ENCODE measurements at places on chromosomes 2 and 18. TPM values are rescaled to one million over a fixed set of nuclear protein-coding genes. Genes with fewer than 3 reads are reported as not detected.

DNA sequence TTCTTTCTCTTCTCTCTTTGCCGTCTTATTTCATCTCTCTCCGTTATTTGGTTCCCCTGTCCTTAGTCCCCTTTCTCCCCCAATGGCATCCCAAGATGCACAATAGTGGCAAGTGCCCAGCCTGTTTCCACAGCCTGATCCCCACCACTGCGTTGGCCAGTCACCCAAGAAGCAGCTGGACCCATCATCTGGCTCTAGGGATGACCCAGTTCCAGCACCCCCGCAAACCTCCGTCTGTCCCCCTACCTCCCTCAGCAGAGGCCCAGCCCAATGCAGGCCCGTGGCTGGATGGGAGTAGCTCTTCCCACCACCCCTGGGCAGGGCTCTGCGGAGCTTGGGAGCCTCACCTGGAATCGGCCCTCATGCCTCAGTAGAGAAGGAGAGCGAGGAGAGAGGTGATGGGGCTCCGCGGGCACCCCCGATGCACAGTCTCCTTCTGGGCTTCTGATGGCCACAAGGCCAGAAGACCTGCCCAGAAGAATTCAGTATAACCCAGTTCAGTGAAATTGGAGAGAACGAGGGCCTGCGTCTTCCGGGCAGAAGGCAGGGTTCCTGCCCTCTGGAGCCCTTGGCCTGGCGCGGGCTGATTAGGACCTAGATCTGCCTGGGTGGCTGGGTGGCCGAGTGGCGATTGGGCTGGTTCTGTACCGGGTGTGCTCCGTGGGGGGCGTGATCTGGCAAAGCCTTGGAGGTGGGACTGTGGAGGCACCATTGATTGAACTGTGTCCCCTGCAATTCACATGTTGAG is 50.9 kb downstream of the RRM2 start:
- no peak for DNase-seq

The CD207 gene
- total RNA-seq: 1.0 TPM

The SP140 gene
- 2.5 TPM for total RNA-seq

The TTN gene
- 2.8 TPM for total RNA-seq

- no peak for DNase-seq
Observed at GRCh38 chr2:238910751-238911351, 63.0 kb downstream of the TWIST2 start.

The TMEM37 gene
- total RNA-seq: 2.2 TPM

- no peak for DNase-seq
Observed at GRCh38 chr2:23456396-23456795, 71.4 kb downstream of the KLHL29 start.

The ABCG5 gene
- not detected for total RNA-seq

DNA sequence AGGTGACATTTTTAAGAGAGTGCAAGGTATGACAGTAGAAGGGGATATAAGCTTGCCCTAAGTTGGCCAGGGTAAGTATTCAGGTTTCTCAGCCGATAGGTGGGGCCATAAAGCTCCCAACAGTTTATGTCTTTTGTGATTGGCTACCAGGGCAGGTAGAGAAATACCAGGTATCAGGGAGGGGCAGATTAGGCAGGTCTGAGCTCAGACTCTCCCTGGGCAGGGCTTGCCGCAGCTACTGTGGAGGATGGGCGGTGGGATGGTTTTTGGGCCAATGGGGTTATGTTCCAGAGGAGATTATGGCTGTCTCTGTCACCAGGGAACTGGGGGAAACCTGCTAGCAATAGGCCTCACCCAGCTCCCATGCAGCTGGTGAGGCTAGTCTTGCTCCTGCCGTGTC is 211.6 kb downstream of the PTH2R start:
- DNase-seq: no peak

DNA sequence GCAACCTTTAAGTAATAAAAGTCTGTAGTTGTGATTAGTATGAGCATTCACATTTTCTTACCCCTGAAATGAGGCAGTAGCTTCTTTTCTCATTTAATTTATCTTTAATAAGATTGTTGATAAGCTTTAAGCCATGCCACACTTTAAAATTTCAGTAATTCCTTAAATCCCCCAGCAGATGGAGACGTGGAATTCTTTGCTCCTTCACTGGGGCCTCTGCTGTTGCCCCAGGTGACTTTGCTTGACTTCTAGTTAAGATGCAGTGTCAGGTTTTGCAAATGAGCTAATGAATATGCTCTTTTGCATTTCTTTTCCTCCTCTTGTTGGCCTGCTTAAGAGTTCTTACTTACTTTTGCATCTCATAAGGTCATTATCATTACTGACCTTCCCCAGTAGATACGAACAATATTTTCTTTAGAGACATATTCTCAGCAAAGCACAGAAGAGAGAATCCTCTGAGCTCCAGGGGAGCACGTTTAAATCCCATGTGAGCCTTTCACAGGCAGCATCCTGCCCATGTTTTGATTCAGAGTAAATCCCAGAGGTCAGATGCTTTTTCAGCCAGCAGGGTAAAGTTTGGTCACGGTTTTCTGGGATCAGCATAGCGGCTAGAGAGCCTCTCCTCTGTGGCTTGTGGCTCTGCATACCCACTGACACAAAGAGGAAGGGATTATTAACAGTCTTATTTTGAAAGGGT is 222.9 kb downstream of the PTPRM start:
- DNase-seq: no peak

DNA sequence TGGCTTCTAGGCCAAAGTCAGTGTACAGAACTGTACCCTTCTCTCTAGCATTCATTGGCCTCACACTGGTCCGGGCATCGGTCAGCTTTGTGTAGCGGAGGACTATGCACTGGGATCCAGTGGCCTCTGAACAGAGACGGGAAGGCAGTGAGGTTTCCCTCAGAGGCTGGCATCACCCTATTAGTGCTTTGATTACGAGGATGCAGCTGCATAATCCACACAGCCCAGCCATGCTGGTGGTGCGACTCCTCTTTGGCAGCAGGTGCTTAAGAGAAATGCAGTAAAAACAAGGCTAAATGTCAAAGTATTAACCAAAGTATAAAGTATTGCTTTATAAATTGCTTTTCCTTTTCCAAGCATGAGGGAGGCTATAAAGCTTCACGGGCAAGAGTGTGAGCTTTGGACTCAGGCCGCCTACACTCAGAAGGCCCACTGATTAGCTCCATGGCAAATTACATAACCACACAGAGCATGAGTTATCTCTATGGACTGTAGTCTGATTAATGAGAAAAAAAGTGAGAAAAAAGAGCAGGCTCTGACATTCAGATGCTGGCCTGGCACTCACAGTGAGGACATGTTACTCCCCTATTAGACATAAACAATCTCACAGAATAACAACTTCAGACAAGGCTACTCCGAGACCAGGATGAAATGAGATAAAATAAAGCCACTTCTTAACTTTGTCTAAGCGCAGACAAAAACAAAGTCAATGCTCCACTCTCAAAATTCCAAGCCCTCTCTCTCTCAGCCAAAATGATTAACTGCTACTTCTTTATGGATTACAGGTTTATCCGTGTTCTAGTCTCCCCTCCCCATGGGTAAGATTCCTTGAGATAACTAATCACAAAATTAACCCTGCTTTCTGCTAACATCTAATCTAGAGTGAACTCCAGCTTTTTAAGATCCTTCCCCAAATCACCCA is 6.4 kb upstream of the CRYGC start:
- DNase-seq: no peak

GRCh38 chr18:27952741-27953140 is 224.2 kb downstream of the CDH2 start:
- no peak for DNase-seq

DNA sequence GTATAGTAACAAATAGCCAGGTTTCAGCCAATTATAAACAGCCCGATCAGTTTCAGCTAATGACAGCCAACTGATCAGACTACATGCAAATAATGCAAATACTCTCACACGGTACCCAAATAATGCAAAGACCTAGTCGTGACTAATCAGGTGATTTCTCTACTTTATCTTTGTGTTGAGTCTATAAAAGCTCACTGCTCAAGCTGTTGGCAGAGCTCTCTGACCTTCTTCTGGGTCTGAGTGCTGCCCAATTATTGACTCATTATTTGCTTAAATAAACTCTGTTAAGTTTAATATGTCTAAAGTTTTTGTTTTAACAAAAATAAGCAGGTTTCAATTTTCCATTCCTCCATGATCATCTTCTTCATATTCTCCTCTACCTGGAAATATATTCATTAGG is 1971.7 kb downstream of the SUCLG1 start:
- DNase-seq: no peak

- DNase-seq: no peak
Observed at GRCh38 chr2:6866275-6866671, 566 bp upstream of the CMPK2 start.

The CWC22 gene
- 20.3 TPM for total RNA-seq

DNA sequence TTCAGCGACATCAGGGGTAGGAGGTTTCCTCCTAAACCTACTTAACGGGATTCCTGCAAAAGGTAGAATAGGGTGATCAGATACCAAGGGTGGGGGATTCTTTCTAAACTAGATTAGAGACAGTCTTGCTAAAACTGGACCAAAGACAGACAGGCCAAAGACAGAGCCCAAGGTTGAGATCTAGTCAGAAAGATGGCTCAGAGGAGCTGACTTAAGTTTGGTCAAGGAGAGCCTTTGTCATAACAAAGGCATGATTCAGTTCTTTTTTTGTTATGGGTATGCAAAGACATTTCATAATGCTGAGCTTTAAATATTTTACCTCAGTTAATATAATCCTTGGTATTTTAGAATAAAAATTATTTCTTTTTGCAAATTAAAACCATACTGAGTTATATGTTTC is 17.8 kb upstream of the GPR75 start:
- DNase-seq: no peak

GRCh38 chr18:70663141-70663540 is 374.3 kb downstream of the SOCS6 start:
- DNase-seq: no peak

- no peak for DNase-seq
Observed at GRCh38 chr2:96869281-96869821, 529 bp downstream of the SEMA4C start.

DNA sequence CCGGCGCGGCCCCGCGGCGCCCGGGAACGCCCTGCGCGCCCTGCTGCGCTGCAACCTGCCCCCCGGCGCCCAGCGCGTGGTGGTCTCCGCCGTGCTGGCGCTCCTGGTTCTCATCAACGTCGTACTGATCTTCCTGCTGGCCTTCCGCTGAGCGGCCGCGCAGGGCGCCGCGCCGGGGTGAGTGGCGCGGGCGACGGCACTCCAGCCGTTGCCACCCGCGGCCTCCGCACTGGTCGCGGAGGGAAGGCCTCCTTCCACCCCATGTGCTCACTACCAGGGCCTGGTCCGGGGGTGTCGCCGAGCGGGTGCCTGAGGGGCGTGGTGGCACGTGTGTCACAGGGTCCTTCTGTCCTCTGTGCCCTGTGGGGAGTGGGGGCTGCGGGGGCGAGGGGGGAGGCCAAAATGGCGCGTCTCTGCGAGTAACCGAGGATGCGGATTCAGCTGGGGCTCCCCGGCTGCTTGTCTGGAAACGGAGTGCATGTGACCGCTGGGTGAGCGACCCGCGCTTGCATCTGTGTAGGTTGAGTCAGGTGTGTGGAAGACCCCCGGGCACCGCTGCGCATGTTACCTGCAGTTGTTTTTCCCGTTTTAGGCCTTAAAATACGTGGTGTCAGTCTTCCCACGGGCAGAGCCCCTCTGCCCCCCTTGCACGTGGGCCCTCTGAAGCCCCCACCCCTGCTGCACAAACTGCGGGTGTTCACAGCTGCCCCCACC is 58.0 kb downstream of the FAM168B start:
- DNase-seq: no peak

GRCh38 chr18:60090170-60090569 is 190.4 kb downstream of the PMAIP1 start:
- DNase-seq: no peak

- DNase-seq: no peak
Observed at GRCh38 chr2:232456296-232457120, 555 bp downstream of the ALPI start.

The POMC gene
- total RNA-seq: 12.4 TPM

- no peak for DNase-seq
Observed at GRCh38 chr2:196591004-196591403, 48.5 kb upstream of the CCDC150 start.

GRCh38 chr2:134216152-134216829 is 37.6 kb upstream of the MGAT5 start:
- no peak for DNase-seq

The DRC1 gene
- not detected for total RNA-seq

The GALNT14 gene
- total RNA-seq: 1.0 TPM

DNA sequence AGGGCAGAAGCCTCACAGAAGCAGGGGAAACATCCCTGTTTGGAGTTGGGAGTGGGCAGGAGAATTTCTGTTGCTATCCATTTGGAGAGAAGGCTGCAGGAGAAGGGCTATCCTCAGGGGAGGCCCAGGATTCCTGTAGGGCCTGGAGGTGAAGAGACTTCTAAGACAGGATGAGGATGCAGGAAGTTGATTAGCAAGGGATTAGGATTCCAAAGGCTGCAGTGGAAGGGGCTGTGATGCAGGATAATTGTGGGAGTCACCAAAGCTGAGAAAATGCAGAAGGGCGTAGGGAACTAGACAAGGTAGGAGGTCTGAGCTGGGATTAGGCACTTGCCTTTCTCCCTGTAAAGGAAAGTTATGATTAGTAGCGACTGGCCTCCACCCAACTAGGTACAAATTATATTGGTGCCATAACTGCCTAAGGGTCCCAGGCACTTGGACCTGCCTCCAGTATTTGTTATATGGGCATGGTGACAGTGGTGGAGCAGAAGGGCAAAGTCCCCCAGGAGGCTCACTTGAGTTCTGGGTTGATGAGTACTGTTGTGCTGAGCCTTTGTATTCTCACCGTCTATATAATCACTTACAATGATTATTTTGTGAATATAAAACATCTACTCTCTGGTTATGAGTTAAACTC is 96.4 kb upstream of the MSTN start:
- DNase-seq: no peak

DNA sequence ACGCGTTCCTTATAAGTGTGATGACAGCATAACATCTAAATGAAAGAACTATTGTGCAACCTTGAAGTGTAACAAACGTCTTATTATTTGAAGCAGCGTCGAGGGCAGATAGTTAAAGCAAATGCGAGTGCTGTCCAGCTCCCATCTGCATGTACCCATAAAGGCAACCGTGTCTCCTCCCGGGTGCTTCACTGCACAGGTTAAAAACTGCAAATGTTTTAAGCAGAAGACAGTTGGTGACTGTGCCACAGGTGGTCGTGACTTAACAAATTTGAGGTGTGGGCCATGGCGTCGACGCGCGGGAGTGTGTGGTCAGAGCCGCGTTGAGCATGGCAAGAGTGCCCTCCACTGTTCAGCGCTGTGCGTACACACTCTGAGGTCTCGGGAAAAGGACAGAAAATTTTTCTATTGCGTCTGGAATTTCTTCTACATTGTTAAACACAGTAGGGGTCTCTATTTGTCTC is 6.4 kb downstream of the SALL3 start:
- DNase-seq: no peak

All from esophagus muscularis mucosa (tissue), 4 donors.